ENCODE measurements at places on chromosomes 2 and 18. TPM values are rescaled to one million over a fixed set of nuclear protein-coding genes. Genes with fewer than 3 reads are reported as not detected.

GPR17 gene
- 0.19 TPM for total RNA-seq

TBR1 gene
- total RNA-seq = not detected

PFN4 gene
- total RNA-seq = 1.0 TPM

ALKAL2 gene
- total RNA-seq = not detected

FBXO41 gene
- 3.9 TPM for total RNA-seq

CDH7 gene
- total RNA-seq = 0.02 TPM

RNF144A gene
- total RNA-seq = 8.5 TPM

MAL gene
- not detected for total RNA-seq

ARHGEF33 gene
- total RNA-seq = not detected

SEMA4C gene
- 25.7 TPM for total RNA-seq

AUP1 gene
- 248 TPM for total RNA-seq

DNER gene
- 10.0 TPM for total RNA-seq

Data from A549 treated with ZK216348 at 1 μM for 4 hours (cell line).